ENCODE measurements at places on chromosomes 5 and 9.

GRCh38 chr9:130794923-130795495 lies 40.0 kb upstream of the ABL1 start:
- DNase-seq: no peak

- no peak for DNase-seq
Measured at GRCh38 chr5:97657239-97657638, 474.2 kb upstream of the RIOK2 start.

GRCh38 chr5:172188893-172189692 lies 1.1 kb upstream of the STK10 start:
- DNase-seq: no peak

DNA sequence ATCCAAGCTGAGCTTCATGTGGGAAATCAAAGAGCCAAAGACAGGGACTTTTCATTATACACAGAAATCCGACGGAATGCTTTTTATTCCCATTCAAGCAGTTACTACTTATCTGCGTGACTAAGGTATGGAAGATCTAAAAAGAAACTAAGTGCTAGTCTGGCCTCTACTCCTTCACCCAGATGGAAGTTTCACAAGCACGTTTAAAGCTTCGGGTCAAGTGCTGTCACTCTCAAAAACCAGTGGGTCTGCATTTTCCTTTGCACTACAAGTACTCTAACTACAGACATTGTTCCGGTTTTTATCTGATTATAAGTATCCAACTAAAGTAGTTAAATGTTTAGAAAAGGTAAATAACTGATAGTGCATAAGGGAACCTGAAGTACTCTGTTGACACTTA lies 13.7 kb upstream of the MTAP start:
- no peak for DNase-seq

DNA sequence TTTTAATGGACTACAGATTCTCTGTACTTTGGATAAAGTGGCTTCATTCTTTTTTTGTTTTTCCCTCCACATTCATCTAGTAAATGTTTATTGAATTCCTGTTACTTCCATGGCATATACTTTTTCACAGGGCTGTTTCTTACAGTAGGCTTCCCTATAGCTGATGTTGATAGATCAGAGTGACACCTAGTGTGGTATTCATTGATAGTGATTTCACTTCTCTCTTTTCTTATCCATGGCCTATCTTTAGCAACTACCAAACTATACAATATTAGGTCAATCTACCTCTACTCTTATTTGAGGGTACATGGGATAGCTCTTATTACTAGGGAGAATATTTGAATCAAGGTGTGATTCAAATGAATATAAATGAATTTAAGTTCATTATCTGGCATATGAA lies 35.8 kb downstream of the FSD1L start:
- DNase-seq: no peak

DNA sequence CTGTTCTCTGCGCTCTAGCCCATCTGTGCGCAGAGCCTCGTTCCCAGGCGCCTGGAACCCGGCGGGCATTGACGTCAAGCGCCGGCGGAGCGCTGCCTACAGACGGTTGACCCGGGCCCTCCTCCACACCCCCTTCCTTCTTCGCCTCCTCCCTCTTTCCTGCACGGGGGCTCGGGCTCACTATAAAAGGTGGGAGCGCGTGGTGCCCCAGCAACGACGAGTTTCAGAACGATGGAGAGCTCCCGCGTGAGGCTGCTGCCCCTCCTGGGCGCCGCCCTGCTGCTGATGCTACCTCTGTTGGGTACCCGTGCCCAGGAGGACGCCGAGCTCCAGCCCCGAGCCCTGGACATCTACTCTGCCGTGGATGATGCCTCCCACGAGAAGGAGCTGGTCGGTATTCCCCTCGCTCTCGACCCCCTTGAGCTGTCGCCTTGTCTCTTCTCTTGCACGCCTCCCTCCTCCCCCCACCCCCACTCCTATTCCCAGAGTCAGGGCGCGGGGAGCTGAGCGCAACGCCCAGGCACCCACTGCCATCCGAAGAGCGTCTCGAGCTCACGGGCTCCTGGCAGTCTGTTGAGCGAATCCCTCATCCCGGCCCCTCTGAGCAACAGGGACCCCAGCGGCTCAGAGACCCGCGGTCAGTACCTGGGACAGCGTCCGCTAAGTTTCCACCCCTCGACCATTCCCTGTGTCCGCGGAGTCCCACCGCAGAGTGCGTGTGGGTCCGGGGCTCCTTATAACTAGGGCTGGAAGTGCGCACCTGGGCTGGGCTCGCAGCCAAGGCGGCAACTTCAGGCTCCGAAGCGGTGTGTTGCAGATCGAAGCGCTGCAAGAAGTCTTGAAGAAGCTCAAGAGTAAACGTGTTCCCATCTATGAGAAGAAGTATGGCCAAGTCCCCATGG lies at the start of gene CARTPT:
Gene CARTPT (plus strand): TSS at position 213 of the 902 bp plus-strand sequence. CDS start 19 bp downstream, at position 232.
- DNase-seq: peak; percentile 3

DNA sequence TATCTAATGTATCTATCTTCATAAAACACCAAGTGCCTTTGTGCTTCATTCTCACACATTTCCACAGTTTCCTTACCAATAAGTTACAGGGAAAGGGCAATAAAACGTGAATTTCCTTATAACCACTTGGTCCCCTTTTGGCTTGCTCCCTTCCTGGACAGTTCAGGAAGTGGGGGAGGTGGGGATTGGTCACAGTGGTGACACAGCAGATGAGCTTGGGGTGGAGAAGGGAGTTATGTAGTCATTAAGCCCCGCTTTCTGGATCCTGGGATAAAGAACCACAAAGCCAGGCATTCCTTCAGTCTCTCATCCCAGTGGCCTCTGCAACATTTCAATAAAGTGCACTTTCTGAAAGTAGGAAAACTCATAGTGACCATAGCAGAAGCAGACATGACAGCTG lies 47.1 kb upstream of the FYB1 start:
- DNase-seq: no peak

DNA sequence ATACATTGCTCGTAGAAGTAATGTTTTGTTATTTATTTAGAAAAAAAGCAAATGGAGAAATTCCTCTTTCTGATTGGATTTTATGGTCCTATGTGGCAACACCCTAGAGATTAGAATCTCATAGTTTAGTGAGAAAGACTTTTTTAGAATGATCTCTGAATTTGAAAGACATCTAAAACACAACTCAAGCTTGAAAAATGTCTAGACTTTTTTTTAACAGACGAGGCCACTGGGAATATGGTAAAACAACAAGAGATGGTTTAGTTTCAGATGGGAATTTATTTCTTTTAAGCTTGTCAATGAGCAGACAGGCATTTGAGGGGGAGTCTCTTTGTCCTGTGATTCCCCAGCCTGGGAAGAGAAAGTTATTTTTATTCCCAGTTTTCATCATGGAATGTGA lies 122.1 kb downstream of the NTRK2 start:
- DNase-seq: no peak

- DNase-seq: no peak
Measured at GRCh38 chr9:98222885-98223691, 30.7 kb upstream of the CORO2A start.

- DNase-seq: peak; percentile 62
Measured at GRCh38 chr9:129483415-129484351, 137.2 kb downstream of the C9orf50 start.

DNA sequence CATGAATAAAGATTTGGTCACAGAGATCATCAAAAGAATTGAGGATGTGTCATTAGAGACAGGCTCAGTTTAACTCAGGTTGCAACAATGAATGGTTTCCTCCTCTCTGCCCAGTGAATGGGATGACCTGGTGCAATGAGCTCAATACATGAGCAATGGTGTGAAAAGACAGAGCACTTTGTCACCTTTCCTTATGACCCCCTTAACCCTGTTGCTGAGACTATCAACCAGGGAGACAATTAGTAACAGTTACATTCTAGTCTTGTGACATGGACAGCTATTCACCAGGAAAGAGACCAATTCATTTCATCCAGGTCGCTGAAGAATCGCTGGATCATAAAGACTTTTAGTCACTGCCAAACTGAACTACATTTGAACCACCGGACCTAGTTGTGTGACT lies 19.9 kb upstream of the CDH6 start:
- no peak for DNase-seq

GRCh38 chr9:107175816-107176435 lies 107.2 kb upstream of the RAD23B start:
- DNase-seq: no peak

GRCh38 chr9:4349816-4350418 lies 50.0 kb upstream of the GLIS3 start:
- no peak for DNase-seq

GRCh38 chr5:163759000-163759704 lies 253.7 kb downstream of the MAT2B start:
- DNase-seq: no peak

DNA sequence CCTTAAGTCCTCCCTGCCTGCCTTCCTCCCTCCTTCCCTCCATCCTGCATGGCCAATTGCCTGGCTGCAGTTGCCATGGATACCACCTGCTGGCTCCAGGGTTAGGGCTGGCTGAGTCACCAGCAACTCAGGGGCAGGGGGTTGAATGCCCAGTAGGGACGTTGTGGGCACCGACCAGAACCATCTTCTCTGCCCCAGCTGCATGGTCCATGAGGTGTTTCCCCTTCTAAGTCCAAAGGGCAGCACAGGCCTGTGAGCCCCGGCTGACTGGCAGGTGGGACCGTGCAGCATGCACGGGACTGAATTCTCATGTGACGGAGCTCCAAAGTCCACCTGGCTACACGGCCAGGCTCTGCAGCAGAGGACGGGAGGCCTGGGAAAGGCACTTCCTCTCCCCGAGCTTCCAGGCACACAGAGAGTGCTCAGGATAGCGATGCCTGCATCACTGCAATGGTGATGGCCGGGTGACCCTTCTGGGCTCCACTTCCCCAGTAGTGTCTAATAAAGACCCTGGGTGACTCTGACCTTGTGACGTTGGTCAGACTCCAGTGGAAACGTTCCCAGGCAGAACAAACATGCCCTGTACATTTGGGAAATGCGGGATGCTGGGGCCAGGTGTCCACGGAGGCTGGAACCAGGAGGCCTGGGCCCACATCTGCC lies 5.7 kb downstream of the ASS1 start:
- DNase-seq: no peak

DNA sequence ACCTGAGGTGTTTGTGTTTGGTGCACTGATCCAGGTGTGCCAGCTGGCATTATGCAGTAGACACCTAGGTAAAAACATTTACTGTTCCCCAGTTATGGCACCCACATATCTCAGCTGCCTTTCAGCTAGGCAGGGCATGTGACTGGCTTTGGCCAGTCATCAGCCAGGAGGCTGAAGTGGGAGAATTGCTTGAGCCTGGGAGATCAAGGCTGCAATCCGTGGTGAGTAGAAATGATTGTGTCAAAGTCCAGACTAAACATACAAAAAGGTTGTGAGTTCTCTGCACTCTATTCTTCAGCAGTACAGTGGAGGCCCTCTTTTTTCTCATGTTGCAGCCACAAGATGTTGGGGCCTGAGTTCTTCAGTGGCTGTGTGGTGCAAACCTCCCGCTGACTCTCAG lies 3.2 kb upstream of the FBLL1 start:
- no peak for DNase-seq

DNA sequence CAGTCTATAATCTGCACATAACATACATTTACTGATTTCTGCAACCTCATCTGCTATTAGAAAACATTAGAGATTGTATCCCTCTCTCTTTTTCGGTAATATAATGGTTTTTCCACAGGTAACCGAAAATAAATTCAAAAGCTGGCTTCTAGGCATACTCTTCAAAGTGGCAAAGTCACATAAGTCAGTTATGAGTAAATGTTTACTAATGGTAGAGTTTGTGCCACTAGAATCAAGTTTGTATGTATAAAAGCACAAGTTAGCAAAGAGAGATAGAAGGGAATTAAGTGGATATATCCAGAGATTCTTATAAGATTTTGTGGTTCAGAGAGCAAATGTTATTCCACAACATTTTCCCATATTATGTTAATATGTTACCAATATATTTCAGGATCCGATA lies 86.9 kb downstream of the MYO10 start:
- no peak for DNase-seq

DNA sequence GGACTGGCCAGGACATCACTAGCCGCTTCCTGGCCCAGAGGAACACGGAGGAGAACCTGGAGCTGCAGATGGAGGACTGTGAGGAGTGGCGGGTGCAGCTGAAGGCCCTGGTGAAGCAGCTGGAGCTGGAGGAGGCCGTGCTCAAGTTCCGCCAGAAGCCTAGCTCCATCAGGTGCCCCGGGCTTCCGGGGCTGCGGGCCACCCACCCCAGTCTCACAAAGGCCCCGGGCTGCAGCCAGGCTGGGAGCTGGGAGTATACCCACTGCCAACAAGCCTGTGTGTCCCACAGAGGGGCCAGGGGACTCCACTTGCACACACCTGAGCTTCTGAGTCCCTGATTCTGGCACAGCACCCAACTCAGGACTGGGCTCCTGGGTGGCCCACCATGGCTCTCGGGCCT lies 1.7 kb upstream of the RABL6 start:
- no peak for DNase-seq

DNA sequence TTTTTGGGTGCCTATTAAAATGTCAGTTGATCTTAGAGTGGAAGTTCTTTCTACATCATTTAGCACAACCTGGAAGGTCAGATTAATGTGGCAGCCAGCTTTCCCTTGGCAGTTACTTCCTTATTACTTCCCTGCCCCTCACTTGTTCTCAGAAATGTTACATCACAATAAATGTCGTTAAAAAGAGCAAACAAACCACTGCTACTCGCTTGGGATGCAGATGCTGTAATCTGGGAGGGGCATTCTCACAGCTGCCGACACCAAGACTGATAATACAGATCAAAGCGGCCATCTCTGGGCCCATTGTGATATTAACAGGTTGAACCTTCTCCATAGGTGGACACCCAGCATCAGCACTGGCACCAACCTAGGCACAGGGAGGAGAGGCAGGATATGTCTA lies 29.3 kb downstream of the PLAC8L1 start:
- no peak for DNase-seq

DNA sequence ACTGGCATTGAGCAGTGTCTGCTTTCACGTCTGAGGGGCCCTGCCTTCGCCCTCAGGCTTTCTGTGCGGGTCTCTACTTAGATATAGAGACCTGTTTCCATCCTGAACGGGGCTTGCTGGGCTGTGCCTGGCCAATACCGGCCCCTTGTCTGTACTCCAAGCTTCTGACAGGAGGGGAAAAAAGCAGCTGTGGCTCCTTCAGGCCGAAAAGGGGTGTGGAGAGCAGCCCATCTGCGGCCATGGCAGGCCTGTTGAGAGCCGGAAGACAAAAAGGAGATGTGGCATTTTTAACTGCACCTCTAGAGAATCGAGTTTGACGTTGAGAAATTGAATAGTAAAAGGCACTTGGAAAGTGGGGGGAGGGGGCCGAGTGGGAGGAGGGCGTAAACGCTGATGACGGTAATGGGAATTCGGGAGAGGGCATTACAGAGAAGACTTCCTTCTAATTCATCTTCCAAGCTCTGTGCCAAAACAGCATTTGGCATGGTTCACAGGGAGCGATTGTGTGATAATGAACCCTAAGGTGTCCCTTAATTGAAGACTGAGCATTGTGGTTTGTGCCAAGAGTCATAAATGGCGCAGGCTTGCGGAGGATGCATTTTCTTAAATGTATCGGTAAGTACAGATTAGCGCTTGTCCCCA lies 25.1 kb upstream of the PRDM12 start:
- DNase-seq: no peak

GRCh38 chr5:129460672-129460935 lies 506 bp downstream of the ADAMTS19 start:
- no peak for DNase-seq

- no peak for DNase-seq
Measured at GRCh38 chr9:72925126-72925789, 27.6 kb downstream of the ALDH1A1 start.

All from activated CD8-positive, alpha-beta T cell treated with anti-CD3 and anti-CD28 coated beads for 36 hours (primary cell).